ENCODE measurements at places on chromosomes 6 and 20. TPM values are rescaled to one million over a fixed set of nuclear protein-coding genes. Genes with fewer than 3 reads are reported as not detected.

The CST5 gene
- not detected for total RNA-seq

The MOG gene
- total RNA-seq: 0.27 TPM

The EBF4 gene
- 7.3 TPM for total RNA-seq

DNA sequence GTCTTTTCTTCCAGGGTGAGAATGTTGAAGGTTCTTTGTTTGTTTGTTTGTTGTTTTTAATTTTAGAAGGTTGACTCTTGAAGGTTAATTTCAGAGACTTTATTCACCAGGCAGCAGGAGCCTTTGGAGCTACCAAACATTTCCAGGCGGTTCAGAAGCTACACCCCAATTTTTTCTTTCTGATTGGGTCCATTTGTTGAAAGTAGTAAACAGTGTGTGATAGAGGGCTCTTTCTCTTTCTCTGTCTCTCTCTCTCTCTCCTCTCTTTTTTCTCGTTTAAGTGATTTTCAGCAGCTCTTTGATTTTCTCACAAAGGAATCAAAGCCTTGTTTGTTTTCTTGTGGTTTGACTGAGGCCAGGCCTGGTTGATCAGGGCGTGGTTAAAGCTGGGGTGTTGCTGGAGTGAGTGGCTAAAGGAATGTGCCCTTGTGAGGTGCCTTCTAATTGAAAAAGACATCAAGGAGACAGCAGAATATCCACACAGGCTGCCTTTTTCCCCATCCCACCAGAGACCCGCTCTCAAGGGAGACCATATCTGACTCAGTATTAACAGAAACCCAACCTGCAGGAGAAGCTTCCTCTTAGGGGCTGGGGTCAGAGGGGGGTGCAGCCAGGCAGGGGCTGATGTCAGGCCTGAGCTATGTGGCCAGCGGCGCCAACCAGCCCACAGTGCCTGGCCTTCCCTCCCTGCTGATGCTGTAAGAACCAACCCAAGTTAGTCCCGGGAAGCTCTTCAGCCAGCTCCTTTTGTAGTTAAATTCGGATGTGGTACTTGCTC lies 40.4 kb upstream of the NAA20 start:
- ATAC-seq: peak; percentile 64

GRCh38 chr20:15642676-15643075 lies 930.6 kb downstream of the KIF16B start:
- no peak for ATAC-seq

DNA sequence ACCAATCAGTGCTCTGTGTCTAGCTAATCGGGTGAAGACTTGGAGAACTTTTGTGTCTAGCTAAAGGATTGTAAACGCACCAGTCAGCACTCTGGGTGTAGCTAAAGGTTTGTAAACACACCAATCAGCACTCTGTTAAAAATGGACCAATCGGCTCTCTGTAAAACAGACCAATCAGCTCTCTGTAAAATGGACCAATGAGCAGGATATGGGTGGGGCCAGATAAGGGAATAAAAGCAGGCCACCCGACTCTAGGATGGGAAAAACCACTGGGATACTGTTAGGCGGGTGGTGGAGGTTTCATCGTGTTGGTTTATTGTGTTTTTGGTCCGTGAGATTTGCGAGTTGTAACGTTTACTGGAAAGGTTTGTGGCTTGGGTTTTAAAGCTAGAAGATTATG lies 25.5 kb upstream of the GFOD1 start:
- ATAC-seq: no peak

DNA sequence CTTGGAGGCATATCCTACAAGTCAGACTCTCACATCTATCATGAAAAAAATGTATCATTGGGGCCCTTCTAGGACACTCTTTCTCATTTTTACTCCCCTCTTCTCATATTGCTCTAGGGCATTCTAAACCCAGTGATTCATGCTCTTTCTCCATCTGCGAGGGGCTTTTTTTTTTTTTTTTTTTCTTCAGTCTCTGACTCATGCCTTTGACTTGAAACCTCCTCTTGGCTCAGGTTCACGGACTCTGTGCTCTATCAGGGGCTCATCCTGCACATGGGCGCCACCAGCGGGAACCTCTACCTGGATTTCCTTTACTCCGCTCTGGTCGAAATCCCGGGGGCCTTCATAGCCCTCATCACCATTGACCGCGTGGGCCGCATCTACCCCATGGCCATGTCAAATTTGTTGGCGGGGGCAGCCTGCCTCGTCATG lies 17.8 kb downstream of the SLC22A1 start:
- ATAC-seq: peak; percentile 63
